ENCODE measurements at places on chromosomes 4 and X. TPM values are rescaled to one million over a fixed set of nuclear protein-coding genes. Genes with fewer than 3 reads are reported as not detected.

Gene UGT2A1
- not detected for total RNA-seq

Gene SPANXA1
- total RNA-seq: not detected

Gene GRXCR1
- total RNA-seq: not detected

Gene TLR1
- total RNA-seq: 3.2 TPM

Gene TKTL2
- total RNA-seq: not detected

Gene AVPR2
- total RNA-seq: not detected

Gene CT45A3
- total RNA-seq: not detected

Gene CCDC120
- 6.9 TPM for total RNA-seq

Gene RNF175
- total RNA-seq: not detected

All from activated CD8-positive, alpha-beta memory T cell treated with anti-CD3 and anti-CD28 coated beads, Interleukin-2, amount 10 ng/mL, durations not matched to agents 7 days and 5 days (primary cell).